Endodermal cell (in vitro differentiated cells): ENCODE measurements at places on chromosomes 4 and X.
A peak's percentile ranks its signal among the peaks of the same experiment; 100 is the strongest.

DNA sequence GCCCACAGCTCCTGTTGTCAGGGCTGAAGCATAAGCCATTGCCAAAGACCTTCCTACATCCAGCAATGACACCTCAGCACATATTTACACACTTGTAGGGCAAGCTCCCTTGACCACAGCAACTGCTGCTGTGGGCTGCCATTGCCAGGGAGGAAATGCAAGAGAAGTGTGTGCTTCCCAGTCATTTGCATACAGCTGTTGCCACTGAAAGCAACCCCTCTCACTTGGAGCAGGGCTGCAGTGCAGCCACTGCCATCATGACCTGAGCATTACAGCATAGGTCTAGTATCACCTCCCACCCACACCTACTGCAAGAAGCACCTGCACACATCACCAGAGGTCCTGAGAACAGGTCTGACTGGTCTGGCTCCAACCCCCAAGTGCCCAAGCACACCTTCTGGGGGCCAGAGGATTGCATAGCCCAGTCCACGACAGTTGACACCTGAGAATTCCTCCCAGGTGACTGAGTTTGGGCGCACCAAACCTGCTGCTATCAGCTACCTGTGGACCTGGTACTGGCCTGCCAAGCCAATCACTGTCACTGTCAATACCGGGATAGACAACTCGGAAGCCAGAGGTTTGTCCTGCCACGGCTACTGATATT, 636.5 kb upstream of the SLIT2 start:
- no peaks in the 10 kb centered on the region for H3K4me1 ChIP-seq
- H3K36me3 ChIP-seq = no peaks in the 10 kb centered on the region
- no peak overlapping the region for H3K27ac ChIP-seq
- DNase-seq = no peak
- H3K4me3 ChIP-seq = no peak overlapping the region

DNA sequence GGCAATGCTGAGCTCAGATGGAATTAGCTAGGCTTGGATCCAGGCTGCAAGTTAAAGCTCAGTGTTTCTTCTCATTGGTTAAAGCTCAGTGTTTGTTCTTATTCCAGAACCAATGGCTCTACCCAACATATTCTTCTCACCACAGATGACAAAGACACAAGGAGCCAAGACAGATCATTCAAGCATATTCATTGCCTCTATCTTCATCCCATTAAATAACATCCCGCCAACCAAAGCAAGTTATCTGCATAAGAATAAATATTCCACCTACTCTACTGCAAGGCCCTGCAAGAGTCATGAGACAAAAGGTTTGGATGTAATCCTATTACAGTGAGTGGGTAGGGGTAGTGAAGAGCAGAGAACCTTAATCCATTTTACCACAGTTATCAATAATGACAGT, 766.5 kb downstream of the C4orf33 start:
- no peak overlapping the region for H3K27ac ChIP-seq
- H3K27me3 ChIP-seq = no peaks in the 10 kb centered on the region
- no peak for DNase-seq

GRCh38 chr4:11470438-11471045, 41.8 kb upstream of the HS3ST1 start:
- H3K4me1 ChIP-seq = no peaks in the 10 kb centered on the region
- H3K36me3 ChIP-seq = no peaks in the 10 kb centered on the region
- H3K27me3 ChIP-seq = no peaks in the 10 kb centered on the region
- DNase-seq = peak; percentile 45

- H3K4me1 ChIP-seq = no peaks in the 10 kb centered on the region
- no peaks in the 10 kb centered on the region for H3K36me3 ChIP-seq
- H3K4me3 ChIP-seq = no peak overlapping the region
- no peak for DNase-seq
- no peaks in the 10 kb centered on the region for H3K27me3 ChIP-seq
Measured at GRCh38 chrX:129116676-129117470, 406.4 kb downstream of the SMARCA1 start.

DNA sequence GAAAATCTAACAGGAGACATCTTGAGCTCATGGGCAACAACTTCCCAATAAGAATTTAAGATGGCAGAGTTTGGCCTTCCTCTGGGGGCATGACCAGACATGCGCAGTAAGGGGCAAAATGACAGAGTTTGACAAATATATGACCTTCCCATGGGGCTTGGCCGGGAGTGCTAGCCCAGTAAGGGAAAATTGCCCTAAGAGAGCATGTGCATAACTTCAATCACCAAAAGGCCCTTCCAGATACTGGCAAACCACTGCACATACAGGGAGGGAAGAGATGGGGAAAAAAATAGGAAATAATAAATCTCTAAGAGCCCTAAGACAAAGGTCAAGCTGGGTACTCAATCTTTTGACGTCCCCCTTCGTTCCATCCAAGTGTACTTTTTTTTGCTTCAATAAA, 13.4 kb downstream of the TIFA start:
- H3K4me3 ChIP-seq = no peak overlapping the region
- no peak for DNase-seq
- H3K27me3 ChIP-seq = no peaks in the 10 kb centered on the region
- H3K36me3 ChIP-seq = peaks cover 17% of the 10 kb centered on the region
- no peak overlapping the region for H3K27ac ChIP-seq
